Activated naive CD4-positive, alpha-beta T cell treated with anti-CD3 and anti-CD28 coated beads, Interleukin-2, amount 10 ng/mL, durations not matched to agents 7 days and 5 days (primary cell): ENCODE measurements at places on chromosomes 2 and 18.
A peak's percentile ranks its signal among the peaks of the same experiment; 100 is the strongest.

- DNase-seq: no peak
These were observed 14.4 kb upstream of the IGFBP2 start for GRCh38 chr2:216618785-216619184.

- DNase-seq: no peak
These were observed 105.8 kb upstream of the MYCN start for GRCh38 chr2:15834381-15835031.

DNA sequence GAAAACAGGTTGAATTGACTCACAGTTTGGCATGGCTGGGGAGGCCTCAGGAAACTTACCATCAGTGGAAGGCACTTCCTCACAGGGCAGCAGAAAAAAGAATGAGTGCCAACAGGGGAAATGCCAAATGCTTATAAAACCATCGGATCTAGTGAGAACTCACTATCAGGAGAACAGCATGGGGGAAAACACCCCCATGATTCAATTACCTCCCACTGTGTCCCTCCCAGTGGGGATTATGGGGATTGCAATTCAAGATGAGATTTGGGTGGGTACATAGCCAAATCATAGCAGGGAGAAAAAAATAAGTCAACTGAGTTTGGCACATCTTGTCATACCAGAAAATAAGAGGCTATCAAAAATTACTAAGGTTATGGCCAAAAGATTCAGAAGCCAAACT lies 96.3 kb downstream of the TRIP12 start:
- no peak for DNase-seq

GRCh38 chr2:177161741-177162460 lies 50.7 kb upstream of the HNRNPA3 start:
- DNase-seq: peak; percentile 28

- no peak for DNase-seq
These were observed 50.2 kb downstream of the DAW1 start for GRCh38 chr2:227921648-227922047.

- DNase-seq: no peak
These were observed 56.1 kb upstream of the DNMT3A start for GRCh38 chr2:25397777-25398176.

GRCh38 chr2:233940376-233941276 lies 23.5 kb downstream of the TRPM8 start:
- no peak for DNase-seq

GRCh38 chr18:29084120-29084519 lies 907.2 kb upstream of the CDH2 start:
- DNase-seq: no peak

DNA sequence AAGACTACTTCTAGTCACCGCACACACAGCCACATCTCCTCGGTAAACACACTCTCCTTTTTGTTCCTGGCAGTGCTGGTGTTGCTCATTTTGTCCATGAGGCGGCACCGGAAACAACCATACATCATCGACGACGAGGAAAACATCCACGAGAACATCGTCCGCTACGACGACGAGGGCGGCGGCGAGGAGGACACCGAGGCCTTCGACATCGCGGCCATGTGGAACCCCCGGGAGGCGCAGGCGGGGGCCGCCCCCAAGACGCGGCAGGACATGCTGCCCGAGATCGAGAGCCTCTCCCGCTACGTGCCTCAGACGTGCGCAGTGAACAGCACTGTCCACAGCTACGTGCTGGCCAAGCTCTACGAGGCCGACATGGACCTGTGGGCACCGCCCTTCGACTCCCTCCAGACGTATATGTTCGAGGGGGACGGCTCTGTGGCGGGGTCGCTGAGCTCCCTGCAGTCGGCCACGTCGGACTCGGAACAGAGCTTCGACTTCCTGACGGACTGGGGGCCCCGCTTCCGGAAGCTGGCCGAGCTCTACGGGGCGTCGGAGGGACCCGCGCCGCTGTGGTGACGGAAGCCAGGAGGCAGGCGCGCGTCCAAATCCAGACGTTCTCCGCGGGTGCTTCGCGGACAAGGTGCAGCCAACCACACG lies 221.0 kb downstream of the CDH20 start:
- peak; percentile 42 for DNase-seq

GRCh38 chr2:107361751-107362381 lies 464.8 kb upstream of the RGPD4 start:
- DNase-seq: no peak

DNA sequence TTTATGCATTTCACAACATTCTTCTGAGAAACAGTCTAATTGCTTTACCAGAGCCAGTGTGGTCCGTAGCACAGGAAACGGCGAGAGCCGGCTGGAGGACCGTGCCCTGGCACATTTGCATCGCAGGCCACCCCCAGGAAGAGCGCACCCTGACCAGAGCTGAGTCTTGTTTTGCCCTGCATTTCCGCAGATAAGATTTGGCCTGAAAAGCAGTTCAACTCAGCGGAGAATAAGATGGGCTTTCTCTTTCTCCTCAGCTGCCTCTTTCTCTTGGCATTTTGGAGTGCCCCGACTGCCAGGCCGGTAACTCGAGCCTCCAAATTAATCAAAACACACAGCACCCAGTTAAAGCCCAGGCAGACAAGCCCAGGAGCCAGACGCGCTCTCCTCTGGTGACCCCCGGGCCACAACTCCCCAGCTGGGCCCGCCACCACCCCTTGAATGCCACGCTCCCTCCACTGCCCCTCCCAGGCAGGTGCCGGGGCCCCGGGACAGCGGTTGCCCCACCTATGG lies 464 bp downstream of the COL4A4 start:
- DNase-seq: no peak

- DNase-seq: no peak
These were observed 80.1 kb downstream of the EML4 start for GRCh38 chr2:42249284-42249683.

- DNase-seq: no peak
These were observed 55.1 kb downstream of the RALBP1 start for GRCh38 chr18:9530226-9531009.

DNA sequence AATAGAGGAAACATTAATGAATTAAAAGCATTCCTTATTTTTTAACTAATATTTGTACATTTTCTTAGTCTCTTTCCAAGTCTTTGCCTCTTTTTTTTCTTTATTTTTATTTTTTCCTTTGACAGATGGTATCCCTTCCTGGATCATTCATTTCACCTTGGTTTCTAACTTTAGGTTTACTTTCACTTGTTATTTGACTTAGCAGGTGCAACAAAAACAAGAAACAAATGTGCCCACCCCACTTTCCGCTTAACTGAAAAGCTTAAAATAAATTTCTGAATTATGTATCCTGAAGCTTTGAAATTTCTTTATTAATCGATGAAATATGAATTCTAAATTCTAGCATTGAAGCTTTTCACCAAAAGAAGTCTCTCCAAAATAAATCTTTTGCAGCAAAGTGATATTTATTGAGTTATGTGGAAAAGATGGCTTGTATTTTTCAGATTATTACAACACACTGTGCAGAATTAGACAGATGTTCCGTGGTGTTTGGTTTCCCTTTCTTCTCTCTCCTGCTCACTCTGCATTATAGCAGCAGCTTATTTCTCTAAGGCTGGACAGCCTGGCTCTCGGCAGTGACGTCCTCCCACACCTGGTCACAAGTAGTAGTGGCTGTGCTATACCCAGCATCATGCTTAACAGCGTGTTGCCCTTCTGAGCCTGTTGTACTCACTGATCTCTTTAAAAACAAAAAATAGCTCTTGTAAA lies 99.1 kb upstream of the ZNF397 start:
- no peak for DNase-seq

- no peak for DNase-seq
These were observed 1.7 kb downstream of the MYOM1 start for GRCh38 chr18:3217948-3218647.

GRCh38 chr18:60663060-60663989 lies 290.8 kb upstream of the MC4R start:
- no peak for DNase-seq

GRCh38 chr2:240383871-240384700 lies 51.4 kb upstream of the GPC1 start:
- no peak for DNase-seq

DNA sequence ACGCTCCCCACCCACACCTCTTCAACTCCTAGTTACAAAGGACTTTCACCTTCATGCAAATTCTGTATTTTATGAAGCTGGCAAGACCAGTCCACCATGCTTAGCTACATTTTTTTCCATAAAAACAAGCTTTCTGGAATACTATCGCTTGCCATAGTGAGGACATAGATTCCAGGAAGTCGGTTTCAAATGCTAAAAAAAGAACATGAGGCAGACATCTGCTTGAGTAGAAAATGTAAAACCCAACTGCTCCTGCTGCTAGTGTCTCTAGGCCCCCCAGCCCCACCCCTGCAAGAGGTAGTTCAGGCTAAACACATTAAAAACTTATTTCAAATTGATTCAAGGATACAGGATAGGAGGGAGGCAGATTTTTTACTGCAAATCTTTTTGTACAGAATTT lies 148.9 kb downstream of the SMAD2 start:
- no peak for DNase-seq

DNA sequence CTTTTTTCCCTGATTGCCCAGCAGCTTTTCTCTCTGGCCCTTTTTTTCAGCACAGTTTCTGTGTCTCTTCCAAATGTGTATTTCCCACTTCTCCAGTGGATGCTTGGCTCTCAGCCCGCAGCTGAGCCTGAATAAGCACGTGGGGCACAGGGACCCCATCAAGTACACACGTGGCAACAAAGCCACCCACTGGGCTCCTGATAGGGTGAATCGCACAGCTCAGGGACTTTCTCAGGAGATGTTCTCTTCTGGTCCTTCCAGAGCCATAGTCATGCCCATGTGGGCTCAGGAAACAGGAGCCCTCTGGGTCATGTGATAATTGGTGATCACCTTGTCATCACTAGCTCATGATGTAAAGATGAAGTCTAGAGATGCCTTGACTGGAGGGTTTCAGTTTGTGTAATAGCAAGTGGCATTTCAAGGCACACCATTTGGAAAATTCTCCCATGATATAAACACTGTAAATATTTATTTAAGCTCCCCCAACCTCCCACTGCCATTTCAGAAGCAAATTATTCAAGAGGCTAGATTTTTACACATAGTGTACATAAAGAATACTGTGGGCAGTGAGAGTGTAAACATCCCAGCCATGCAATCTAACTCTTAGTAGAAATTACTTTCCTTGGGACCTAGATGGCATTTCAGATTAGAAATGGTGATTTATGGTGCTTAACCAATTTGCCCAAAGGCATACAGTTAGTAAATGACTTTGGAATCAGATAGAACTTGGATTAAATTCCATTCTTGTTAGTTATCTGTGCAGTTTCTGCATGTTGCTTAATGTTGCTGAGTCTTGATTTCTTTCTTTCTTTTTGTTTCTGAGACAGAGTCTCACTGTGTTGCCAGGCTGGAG lies 597.5 kb downstream of the SLC4A3 start:
- no peak for DNase-seq

- DNase-seq: no peak
These were observed 101.4 kb downstream of the PTRHD1 start for GRCh38 chr2:24691806-24692205.

DNA sequence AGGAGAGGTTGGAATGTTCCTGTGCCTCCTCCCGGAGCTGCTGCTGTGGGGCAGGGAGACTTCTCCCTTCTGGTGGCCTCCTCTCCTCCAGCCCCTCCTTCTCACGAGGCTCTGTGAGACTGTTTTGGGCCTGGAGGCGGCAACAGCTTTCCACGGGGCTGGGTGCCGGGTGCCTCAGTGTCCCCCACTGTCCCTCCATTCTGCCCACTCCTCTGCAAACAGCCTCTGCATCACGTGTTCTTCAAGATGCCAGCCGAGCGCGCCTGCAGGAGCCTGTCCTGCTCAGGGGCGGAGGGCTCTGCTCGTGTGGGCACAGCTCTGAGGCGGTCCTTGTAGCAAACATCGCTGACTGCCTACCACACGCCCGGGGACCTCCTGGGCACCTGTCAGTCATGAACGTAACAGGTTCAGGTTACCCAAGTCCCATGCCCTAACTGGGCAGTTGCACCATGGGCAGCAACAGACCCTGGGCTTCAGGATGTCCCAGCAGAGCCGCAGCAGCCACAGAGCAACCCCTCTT lies 70.8 kb downstream of the RRM2 start:
- no peak for DNase-seq

- no peak for DNase-seq
These were observed 2.2 kb downstream of the CCDC102B start for GRCh38 chr18:68800075-68800474.

DNA sequence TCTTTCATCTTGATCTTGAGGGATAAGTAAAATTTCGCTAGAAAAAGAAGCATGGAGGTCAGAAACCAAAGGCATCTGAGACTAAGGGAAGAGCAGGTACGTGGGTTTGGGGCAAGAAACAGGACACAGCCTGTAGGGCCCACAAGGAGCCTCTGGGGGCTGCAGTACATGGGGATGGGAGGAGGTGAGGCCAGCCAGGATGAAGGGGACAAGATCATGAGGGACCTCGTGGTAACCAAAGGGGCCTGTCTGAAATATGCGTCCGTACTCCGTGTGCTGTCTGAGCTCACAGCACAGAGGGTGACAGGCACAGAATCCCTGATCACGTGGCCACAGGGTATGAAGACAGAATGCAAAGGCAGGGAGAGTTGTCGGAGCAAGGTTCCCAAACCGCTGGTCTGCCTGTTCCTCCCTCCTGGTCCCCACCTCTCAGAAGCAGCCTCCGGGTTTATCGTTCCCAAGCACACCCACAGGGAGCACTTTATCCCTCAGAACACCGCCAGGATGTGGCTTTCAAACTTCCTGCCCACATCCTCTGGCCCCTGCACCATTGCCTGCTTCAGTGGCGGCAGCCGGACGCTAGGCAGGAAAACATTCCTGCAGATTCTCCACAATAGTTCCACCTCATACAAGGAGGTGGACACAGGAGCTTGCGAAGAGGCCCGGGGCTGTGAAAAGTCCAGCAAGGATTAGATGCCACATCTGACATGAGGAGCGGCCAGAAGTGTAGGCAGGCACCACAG lies 12.0 kb downstream of the TMEM163 start:
- no peak for DNase-seq

GRCh38 chr2:3172265-3172935 lies 205.2 kb downstream of the EIPR1 start:
- no peak for DNase-seq
